Testis (tissue), 5 donors: ENCODE measurements at places on chromosomes 12 and 14. TPM values are rescaled to one million over a fixed set of nuclear protein-coding genes. Genes with fewer than 3 reads are reported as not detected.

DNA sequence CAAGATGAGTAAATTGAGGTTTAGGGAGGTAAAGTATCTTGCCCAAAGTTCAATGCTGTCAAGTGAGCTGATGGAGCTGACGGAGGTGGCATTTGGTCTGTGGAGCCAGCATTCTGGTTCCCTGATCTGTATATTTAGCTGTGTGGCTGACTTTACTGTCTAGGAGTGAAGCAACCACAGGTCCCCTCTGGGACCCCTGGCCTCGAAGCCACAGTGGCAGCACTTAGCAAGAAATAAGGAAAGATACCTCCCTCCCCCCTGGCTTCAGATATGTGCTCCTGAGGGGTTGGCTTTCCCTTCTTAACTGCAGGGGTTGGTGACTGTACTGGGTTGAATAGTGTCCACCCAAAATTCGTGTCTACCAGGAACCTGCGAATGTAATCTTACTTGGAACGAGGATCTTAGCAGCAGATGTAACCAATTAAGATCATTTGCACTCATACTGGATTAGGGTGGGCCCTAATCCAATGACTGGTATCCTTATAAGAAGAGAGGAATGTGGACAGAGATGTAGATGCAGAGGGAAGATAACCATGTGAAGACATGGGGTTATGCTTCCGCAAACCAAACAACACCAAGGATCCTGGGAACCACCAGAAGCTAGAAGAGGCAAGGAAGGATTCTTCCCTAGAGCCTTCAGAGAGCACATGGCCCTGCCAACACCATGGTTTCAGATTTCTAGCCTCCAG lies 2.0 kb upstream of the ACVR1B start:
- DNase-seq = no peak

- DNase-seq = no peak
Observed at GRCh38 chr14:96805956-96806355, 8.8 kb downstream of the VRK1 start.

Gene KRT75
- polyA plus RNA-seq = not detected

DNA sequence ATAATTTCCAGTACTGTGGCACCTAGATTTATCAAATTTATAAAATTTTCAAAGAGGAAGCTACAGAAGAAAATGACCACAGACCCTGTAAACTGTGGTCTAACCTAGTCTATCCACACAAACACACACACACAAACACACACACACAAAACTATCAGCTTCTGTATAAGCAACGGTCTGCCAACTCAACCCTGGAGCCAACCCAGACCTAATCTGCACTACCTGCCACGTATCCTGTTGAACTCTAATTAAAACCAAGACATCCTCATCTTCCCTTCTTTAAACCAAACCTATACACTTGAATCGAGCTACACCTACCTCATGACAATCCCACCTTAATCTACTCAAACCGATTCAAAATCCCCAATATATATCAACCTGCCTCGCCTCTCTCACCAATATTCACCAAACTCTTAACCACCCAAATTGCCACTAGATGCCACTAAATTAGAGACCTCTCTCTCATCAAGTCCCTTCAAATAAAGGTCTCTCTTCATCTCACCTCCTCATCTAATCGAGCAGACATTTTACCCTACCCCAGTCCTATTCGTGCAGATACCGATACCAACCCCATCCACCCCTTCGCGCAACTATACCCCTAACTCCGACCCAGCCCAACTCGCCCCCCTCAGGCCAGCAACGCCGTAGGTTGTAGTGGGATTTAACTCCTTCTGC lies 808 bp downstream of the ACIN1 start:
- no peak for DNase-seq

DNA sequence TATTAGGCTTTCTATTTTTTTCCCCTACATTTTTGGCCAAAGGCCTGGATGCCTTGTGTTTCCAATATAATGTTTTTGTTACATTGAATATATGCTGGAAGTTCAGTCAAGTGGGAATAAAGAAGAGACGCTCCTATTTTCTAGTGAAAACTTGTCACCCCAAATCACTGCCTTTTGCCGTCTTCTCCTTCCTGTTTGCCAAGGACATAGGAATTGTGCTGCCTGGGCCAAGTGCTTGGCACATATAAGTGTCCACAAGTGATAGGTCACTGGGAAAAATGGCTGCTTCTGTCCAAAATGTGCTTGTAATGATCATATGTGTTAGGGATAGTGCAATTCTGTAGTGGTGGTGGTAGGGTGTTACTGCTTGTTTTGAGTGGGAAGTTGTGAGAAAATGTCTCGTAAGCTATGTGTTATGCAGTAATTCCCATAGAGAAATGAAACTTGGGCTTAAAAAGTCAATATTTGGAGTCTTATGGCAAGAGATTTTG lies 11.6 kb upstream of the KCNJ8 start:
- DNase-seq = no peak

Gene DACT1
- 21.7 TPM for polyA plus RNA-seq
